ENCODE measurements at places on chromosomes 3 and 15.

DNA sequence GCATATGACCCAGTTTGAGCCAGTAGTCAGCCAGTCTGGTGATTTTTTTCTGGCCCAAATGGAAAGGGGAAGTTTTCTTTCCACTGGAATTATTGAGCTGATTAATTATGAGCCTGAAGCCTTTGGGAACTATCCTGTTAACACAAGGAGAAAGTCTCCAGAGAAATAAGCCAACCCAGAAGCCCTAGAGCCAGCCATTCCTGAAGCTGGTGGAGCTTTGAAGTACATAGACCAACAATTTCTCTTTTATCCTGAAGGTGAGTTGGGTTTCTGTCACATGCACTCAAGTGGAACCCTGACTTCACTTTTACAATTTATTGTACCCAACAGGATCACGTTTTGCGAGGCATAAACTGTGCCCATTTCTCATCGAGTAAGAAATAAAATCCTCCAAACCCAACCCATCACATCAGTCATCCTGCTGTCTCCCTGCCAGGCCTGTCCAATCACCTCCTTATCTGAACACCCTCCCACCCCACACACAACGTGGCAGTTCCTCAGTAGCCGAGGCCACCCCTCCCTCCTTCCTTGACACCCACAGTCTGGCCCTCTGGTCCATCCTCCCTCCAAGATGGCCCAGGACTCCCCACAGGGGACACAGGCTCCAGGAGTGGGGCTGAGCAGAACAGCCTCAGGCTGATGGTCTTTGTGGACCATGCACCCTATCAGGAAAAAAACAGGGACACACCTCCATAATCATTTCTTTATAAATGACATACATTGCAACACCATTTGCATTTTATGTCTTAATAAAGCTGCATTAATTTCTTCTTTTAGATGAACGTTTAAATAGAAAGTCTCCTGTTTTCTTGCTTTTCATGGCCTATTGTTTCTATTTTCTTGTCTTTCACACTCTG is 55.7 kb upstream of the GATA2 start:
- no peak for DNase-seq

DNA sequence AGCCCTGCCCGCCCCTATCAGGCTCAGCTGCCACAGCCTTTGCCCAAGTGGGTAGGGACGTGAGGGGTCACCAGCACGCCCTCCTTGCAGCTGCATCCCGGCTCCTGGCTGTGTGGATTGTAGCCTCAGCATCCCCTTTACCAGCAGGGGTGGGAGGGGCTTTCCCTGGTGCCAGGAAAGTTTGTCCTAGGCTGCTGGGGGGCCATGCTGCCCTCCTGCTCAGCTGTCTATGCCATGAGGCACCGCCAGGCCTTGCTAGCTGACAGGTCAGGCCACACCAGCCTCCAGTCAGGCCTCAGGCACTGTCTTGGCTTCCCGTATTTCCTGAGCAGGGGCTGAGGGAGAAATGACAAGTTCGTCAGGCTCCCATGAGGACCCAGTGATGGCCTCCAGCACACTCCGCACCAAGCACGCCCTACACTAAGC is 32.3 kb downstream of the TKT start:
- DNase-seq: no peak

DNA sequence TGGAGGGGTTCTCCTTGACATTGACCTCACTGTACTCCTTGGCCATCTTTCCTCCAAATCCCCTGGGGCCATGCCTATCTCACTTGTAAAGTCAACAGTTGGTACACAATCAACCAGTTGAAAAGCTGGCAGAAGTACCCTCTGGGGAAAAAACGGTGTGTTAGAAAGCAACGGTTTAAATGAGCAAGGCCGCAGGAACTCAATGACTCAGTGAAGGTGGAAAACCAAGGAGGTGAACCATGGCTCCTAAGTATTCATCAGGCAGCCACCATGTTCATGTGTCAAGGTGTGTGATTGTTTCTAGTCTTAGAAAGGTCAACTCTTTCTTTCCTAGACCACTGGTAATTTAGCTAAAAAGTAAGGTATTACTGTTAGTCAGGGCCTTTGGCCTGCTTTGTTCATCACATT is 130.9 kb upstream of the SATB1 start:
- DNase-seq: no peak

DNA sequence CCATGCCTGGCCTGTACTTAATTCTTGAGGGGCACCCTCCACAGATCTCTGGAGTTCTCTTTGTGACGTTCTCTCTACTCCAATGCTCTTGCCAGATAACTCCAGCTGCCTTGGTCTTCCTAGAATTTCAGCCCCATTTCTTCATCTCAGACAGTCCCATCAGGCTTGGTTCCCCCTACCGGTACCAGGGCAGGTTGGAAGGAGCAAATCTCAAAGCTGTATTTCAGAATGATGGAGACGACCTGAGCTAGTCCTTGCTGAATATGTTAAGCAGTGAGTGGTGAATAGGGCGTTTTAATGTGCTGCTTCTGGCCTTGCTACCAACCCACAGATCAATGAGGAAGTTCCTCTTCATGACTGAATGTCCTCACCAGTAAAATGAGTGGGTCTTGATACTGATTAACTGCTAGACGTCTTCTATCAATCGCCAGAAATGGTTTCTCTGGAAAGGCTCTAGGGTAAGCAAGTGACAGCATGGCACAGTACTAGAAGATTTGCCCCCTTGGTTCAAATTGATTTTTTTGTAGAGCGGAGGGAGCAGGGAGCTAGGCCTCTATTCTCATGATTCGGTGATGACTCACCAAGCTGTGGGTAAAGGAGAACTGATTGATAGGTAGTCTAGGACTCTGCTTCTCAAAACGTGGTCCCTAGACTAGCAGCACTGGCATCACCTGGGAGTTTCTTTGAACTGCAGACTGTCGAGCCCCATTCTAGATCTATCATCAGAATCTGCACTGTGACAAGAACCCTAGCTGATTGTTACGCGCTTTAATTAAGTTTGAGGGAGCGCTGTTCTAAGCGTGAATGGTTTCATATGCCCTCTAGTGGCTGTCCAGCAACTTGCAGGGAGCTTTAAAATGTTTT is 67.8 kb downstream of the UBP1 start:
- DNase-seq: no peak

DNA sequence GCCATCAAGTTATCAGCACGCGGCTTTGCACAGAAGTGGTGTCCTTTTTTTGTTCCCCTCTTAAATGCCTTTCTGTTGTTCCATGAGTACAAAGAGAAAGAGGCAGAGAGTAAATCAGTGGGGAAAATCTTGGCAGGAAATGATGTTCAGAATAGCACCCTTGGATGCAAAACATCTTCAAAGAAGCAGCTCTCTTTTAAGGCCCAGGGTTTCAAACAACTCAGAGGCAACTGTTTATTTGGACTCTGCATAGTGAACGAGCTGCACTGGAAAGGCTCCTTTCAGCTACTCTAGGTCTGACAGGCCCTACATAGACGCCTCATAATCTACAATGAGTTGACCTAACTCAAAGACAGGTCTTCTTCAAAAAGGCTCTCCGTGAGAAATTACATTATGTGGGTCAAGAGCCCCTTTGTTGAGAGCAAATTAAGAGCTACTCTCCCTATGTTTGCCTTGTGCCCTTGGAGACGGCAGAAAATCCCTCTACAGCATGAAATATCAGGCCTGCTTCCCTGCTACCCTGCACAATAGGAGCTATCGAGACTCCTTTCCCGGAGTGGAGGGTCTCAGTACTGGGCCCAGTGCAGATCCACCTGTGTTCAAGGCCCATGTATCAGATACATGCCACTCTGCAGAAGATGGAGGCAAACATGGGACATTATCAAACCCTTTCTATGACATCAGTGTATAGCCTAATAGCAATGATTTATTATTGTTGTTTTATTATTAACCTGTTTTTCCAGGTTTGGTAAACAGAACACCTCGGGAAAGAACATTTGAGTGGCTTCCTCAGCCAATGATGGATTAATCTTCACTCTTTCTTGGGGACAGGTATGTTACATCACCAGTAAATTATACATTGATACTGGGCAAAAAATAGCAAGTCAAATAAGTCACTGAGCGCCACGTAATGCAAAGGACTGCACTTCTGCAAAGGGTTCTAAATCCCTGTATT is 53.1 kb downstream of the HEG1 start:
- DNase-seq: no peak

DNA sequence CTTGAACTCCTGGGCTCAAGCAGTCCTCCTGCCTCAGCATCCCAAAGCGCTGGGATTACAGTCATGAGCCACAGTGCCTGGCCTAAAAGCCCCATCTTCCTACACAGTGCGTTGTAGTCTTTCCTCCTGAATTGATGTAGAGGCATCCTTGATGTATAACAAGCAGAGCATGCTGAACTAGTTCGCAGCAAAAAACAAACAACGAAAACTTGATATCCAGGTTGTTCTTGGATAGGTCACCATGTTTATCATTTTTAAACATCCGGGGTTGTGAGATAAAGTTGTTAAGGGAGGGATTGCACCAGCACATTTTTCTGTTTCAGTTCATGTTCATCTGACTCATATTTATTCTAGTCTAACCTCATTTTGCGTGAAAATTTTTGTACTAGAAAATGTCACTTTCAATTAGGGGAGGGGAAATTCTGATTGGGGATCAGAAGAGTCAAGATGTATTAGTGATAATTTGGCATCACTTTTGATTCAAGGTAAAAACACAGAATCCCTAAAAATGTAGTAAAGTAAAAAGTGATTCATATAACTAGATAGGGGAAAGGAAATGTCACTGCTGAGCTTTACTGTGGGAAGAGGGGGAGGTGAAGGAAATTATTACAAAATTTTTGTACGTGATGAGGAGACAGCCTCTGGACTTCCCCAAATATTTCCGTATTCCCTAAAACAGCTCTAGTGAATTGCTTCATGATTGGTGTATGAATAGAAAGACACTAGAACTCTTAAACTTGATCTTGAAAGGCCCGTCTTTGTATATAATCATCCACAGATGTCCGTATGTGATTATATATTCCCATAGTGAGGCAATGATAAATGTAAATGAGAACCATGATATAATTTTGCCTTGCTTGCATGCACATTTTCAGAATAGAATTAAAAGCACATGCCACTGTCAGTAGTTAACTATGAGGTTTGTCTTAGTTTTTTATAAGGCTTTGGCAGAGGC is 22.9 kb downstream of the RAB8B start:
- no peak for DNase-seq

DNA sequence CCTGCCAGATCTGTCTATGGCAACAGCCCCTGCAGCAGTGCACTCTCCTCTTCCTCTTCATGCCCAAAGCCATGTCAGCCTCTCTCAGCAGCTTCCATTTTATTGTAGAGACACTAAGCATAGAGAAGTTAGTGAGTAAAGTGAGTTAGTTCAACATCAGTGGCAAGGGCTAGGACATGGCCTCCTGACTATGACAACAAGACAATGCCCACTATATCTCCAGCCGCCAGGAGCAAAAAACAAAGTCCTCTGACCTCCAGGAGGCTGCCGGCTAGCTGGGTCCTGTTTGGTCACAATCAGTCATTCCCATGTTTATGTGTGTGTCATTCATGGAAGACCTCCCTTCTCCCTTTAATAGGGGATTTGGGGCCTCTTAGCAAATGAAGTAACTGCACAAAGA is 14.9 kb downstream of the NR1I2 start:
- no peak for DNase-seq

DNA sequence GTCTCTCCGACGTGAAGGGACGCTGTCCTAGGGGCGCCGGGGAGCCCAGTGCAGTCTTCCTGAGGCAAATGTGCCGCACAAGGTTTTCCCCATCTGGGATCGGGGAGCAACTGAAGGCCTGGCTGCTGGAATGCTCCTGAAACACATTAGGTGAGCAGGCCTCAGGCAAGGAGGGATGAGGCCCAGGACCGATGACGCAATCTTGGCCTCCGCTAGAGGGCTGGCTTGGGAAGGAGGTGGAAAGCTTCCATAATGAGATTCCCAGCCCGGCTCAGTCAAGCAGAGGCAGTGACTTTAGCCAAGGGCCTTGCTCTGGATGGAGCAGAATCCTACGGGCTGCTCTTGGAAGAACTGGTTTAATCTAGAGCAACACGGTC is 50.8 kb downstream of the CPN2 start:
- DNase-seq: no peak

GRCh38 chr3:123202451-123202850 is 708 bp downstream of the SEC22A start:
- DNase-seq: no peak

Measured in stimulated activated CD8-positive, alpha-beta memory T cell treated with anti-CD3 and anti-CD28 coated beads, Interleukin-15, amount 100 ng/mL, for 24 hours (primary cell).